ENCODE measurements at places on chromosomes 3 and 15. TPM values are rescaled to one million over a fixed set of nuclear protein-coding genes. Genes with fewer than 3 reads are reported as not detected.

DNA sequence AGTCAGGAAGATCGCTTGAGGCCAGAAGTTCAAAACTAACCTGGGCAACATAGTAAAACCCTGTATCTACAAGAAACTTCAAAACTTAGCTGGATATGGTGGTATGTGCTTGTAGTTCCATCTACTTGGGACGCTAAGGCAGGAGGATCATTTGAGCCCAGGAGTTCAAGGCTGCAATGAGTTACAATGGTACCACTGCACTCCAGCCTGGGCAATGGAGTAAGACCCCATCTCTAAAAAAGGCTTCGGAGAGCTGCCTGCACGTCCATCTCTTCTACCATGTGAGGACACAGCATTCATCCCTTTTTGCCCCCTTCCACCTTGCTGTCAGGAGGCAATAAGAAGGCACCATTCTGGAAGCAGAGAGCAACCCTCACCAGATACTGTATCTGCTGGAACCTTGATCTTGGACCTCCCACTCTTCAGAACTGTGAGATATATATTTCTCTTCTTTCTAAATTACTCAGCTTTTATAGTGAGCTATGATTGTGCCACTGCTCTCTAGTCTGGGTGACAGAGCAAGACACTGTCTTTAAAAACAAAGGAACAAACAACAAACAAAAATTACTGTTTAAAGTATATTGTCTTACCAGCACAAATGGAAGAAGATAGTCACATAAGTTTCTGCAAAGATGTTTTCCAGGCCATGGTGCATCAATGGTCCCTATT lies 4.2 kb upstream of the BTLA start:
- DNase-seq: no peak

GRCh38 chr15:86553108-86553507 lies 473.4 kb downstream of the AGBL1 start:
- DNase-seq: no peak

DNA sequence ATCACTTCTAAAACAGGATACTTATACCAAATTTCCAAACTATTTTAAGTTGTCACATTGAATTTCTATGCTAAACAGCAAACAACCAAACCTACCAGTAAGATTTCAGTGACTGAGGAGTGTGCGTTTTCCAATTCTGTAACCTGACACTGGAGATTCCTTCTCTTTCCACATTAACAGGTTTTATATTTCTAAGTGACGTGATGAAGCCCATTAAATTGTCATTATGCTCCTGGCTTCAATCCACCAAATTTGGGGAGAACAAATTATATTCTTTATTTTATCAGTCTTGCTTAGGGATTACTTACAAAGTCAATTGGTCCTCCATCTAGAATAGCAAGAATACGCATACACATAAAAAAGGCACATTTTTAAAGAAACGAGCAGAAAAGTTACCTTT lies 764.8 kb upstream of the NR2F2 start:
- no peak for DNase-seq

GRCh38 chr15:29687939-29688505 lies 134.2 kb downstream of the TJP1 start:
- DNase-seq: no peak

- no peak for DNase-seq
Measured at GRCh38 chr3:139689122-139689521, 11.3 kb upstream of the NMNAT3 start.

Gene MESP2
- 0.27 TPM for total RNA-seq

Gene OR5K2
- not detected for total RNA-seq

Gene LRTM1
- not detected for total RNA-seq

Gene ZCWPW2
- 2.2 TPM for total RNA-seq
